ENCODE measurements at places on chromosomes 12 and 14.

GRCh38 chr12:112049351-112049750, 36.1 kb downstream of the ERP29 start:
- no peak for DNase-seq

DNA sequence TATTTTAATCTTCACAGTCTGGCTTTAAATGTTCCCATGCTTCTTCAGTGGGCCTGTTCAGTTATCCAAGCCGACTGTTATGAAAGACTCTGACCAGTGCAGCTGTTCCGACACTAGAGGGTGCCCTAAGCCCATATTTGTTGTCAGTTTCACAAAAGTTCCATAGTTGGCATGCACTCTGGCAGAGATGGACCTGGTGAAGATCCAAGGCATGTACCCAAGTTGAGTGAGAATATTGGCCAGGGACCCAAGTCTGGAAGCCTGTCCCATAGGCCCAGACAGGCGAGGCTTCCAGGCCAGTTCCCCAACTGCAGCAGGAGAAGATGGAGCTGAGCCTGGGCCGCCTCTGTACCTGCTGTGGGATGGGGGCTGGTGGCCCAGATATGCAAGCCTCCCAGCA, 27.4 kb upstream of the GUCY2C start:
- peak; percentile 56 for DNase-seq

DNA sequence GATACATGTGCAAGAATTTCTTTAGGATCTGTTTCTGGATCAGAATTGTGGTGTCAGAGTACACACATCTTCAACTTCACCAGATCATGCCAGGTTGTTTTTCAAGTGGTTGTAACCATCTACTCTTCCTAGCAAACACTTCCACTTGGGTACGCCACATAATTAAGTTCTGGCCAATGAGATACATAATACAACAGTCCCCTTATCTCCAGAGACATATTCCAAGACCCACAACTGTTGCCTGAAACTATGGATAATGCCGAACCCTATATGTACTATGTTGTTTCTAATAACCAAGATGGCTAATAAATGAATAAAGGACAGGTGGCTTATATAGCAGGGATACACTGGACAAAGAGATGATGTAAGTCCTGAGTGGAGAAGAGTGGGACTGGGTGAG, 2.5 kb upstream of the CHPT1 start:
- no peak for DNase-seq

DNA sequence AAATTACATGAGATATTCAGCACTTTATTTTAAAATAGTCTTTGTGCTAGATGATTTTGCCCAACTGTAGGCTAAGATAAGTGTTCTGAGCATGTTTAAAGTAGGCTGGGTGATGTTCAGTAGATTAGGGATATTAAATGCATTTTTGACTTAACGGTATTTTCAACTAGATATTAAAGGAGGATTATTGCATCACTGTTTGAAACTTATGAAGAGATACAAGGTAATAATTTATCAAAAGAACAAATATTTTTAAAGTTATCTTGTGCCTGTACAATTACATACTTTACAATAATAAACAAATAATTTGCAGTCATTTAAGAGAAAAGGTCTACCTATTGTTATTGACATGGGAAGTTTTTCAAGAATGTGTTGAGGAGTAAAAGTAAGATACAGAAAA, 368.6 kb upstream of the DCN start:
- DNase-seq, result no peak

DNA sequence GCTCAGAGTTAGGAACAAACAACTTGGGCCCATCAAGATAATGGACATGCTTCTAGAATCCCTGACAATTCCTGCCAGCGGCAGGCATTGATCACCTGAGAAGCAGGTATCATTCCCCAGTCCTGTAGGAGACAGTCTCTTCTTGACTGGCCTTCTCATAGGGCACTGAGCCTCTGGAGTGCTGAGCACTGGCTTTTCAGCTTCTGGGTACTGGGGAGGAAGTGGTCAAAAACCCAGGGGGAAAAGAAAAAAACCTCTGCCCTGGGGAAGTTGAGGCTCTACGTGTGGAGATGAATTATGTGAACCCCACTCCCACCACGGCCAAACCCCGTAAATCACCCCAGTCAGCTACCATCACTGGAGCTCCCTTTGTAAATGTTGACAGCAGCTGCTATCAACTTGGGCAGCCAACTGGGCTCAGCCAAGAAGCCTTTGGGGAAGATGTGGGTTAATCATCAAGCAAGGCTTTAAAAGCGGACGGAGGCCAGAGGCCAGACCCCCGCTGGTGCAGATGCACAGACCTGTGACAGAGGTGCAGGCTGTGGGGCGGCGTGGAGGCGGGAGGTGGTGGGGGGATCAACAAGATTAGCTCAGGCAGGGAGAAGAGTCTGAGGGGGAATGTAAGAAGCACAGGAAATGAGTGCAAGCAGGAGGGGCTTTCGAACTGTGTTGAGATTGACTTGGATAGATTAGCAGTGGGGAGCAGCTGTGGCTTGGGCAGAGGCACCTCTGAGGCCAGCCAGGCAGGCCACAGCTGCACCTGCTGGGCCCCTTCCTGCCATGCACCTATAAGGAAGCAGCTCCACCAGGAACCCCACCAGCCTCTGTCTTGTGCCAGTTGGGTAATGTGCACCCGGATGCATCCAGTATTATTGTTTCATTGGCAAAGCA, 105.4 kb upstream of the HIF1A start:
- no peak for DNase-seq

DNA sequence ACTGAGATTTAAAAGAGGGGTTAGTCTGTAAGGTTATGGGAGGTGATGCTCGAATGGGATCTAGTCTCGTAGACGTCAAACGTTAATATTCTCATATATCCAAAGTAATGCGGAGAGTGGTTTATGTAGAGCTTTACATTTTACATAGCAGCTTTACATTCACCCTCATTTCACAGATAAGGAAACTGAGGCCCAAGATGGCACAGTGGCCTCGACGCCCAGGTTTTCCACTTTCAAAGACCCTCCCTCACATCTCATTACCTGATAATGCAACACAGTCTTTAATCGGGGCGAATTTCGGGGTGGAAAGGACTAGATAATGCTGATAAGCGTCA, 450 bp upstream of the TDG start:
- no peak for DNase-seq

- no peak for DNase-seq
Observed at GRCh38 chr12:9043766-9044165, 54.4 kb downstream of the KLRG1 start.

GRCh38 chr12:131640525-131640924, 70.4 kb upstream of the SFSWAP start:
- no peak for DNase-seq

- no peak for DNase-seq
Observed at GRCh38 chr14:103185051-103186029, 62.1 kb downstream of the TNFAIP2 start.

DNA sequence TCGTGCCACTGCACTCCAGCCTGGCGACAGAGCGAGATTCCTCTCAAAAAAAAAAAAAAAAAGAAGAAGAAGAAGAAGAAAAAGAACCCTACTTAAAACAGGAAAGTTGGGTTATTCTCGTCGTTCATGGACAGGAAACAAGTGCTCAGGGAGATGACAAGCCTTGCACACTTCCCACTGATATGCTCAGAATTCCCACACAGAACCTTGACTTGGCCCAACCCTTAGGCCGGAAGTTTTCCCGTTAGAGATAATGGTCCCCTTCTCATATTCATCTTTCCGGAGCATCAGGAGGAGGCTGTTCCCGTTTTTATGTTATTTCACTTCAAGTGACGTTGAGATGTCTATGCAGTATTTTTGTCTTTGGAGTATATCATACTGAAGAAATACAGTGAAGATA, 36.2 kb downstream of the APOBEC1 start:
- DNase-seq, result no peak

- no peak for DNase-seq
Observed at GRCh38 chr14:104681689-104682074, 7.7 kb upstream of the INF2 start.

DNA sequence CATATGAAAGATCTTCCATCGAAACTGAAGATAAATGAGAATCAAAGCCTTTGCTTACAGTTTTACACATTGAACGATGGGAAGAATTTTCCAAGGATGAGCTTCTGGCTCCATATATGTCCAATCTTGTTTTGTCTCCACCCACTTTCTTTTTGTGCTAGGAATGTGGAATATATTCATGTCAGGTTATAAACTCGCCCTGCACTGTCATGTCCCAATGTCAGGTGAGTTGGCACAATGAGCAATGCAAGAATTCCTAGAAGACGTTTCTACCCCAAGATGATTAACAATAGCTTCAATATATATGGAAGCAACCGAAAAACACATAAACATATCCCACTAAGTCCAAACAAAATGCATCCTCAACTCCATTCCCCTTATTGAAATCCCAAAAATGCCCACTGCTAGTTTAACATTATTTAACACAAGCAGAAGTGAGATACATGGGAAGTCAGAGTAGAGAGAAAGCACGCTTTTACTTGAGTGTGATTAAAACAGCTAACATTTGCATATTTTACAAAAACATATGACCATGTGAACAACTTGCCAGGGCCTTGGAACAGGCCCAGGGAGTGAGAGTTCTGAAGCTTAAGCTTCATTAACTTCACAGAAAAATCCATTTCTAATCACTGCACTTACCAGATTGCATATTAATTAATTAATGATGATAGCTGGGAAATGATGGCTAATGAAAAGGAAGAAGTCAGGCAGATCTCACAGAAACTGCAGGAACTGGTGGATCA, 233.9 kb downstream of the GXYLT1 start:
- DNase-seq, result no peak

DNA sequence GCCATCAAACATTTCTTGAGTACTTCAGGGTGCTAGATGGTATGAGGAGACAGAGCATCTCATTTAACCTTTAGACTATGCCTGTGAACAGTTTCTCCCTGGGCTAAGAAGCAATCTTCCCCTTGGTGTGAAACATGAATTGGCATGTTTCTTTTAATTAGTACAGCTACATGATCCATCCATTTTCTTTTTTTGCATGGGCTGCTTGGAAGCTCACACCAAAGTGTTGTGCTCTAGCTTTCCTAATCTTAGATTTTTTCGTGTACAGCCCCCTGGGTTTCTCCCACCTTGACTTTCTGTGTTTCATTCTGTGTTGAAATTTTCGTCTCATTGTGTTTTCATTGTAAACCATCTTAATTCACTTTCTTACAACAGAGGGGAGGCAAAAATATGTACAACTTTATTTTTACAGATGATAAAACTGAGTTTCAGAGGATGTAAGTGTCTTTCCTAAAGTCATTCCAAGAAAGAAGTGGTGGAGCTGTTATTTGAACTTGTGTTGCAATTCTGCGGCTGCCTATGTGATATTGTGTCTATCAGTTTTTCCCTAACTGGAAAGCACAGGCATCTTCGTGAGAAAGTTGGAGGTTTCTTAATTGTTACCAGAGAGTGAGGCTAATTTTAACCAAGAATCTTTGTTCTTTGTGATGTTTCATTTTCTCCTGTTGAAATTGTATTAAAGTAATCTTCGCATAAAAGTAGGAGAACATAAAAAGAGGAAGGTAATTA, 64.5 kb downstream of the DAAM1 start:
- no peak for DNase-seq

DNA sequence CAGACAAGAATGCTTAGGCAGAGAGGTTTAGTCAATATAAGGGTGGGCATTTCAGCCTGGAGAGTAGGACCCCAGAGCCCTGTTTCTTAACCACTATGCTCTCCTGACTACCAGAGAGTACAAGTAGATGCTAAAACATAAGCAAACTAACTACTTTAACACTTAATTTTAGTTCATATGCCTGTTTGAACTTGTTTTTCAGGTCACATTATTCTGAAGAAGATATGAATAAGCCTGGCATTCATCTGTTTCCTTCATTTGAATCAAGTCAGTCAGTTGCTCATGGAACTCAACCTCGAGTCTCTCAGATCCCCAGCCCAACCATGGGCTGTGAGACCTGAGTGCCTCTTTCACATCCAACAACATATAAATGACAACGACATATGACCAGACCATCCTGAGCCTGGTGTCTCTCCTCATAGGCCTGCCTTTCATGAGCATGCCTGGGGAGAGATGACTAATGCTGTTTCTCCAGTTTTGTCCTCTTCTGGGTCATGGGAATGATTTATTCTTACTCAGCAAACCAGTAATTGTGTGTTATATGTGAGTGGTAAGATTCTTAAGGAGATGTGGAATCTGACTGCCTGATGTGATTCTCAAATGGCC, 251.1 kb upstream of the BTG1 start:
- DNase-seq, result no peak

DNA sequence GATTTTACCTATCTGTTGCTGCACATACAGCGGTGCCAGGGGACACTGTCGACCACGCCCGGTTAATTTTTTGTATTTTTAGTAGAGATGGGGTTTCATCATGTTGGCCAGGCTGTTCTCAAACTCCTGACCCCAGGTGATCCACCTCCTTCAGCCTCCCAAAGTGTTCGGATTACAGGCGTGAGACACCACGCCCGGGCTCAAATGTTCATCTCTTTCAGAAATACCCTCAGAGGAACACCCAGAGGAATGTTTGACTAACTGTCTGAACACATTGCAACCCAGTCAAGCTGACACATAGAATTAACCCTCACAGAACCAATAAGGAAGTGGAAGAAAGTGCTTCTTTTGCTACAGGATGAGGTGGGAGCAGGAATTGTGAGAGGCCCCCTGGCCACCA, 15.0 kb upstream of the ETFBKMT start:
- DNase-seq, result no peak

GRCh38 chr12:22626406-22626805, 1.4 kb downstream of the ETNK1 start:
- DNase-seq, result peak; percentile 14

GRCh38 chr14:104388011-104388521, 191.5 kb upstream of the C14orf180 start:
- no peak for DNase-seq

DNA sequence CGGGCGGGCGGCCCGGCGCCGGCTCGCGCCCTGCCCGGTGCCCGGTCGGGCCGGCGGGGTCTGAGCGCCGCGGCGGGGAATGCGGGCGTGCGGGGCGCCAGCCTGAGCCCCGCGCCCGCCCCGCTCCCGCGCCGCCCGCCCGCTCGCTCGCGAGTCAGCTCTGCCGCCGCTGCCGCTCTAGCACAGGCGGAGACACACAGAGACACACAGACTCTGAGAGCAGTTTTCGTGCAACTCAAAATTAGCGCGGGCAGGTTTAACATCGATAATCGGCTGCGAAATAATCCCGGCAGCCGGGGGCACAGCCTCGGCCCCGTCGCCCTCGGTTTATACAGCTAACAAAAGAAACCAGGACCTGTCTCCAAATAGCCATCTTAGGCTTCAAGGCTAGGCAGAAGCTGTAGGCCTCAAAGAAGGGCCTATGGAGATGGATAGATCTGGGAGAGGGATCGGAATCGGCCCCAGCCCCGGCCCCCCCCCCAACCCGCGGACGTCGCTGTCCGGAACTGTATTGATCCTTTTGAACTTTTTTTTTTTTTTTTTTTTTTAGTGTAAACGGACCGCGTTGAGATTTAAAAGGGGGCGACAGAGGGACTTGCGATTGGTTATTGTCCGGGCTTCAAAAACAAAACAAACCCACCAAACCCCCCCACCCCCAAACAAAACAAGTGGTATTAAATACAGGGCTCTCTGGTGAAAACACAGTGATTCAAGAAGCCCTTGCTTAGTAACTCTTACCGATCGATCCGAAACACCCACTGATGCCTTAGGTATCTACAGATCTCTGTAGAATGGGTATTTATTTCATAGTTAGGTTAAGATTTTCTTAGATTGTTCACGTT, 1.1 kb downstream of the ARID2 start:
- peak; percentile 61 for DNase-seq

All from effector memory CD8-positive, alpha-beta T cell (primary cell).